ENCODE measurements at places on chromosomes 13 and 19.

- DNase-seq: no peak
These were observed 9.7 kb upstream of the ATP11A start for GRCh38 chr13:112679932-112680677.

DNA sequence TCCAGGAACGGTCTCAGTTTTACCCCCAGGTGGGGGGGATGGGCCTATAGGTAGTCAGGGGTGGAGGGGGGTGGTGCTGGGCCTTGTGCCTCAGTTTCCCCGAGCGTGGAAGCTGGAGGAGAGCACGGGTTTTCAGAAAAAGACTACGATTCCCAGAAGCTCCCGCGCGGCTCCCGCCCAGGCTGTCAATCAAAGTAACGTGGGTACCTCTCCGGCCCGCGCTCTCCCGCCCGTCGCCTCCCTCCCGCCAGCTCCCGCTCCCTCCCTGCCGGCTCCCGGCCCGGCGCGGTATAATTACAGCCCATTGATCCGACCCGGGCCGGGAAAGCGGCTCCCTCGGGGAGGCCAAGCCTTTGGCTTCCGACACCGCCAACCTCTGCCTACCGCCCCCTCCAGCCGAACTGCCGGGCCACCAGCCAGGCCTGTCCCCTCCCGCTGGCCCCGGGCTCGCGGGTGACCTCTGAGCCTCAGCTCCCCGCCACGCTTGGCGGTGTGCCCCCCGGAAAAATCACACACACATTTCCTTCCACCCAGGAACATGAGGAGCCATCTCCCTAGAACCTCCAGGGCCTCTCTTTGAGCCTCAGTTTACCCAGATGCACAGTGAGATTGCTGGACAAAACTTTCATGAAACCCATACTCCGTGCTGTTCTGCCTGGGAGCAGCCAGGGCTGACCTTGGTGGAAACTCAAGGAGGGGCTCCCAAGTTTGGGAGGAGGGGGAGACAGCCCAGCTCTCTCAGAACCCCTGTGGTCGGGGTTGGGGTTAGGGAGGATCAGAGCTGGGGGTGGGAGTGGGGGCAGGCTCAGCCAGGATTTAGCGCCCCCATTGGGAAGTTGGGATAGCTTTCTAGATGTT lies 7.3 kb upstream of the TLE2 start:
- peak; percentile 95 for DNase-seq

- no peak for DNase-seq
These were observed 29.4 kb downstream of the DIAPH3 start for GRCh38 chr13:60134376-60134775.

GRCh38 chr13:77040076-77040475 lies 13.1 kb upstream of the FBXL3 start:
- DNase-seq: no peak

- DNase-seq: no peak
These were observed 297.9 kb downstream of the NDFIP2 start for GRCh38 chr13:79778741-79779460.

GRCh38 chr13:90683711-90684131 lies 663.8 kb upstream of the MIR17HG start:
- DNase-seq: no peak

DNA sequence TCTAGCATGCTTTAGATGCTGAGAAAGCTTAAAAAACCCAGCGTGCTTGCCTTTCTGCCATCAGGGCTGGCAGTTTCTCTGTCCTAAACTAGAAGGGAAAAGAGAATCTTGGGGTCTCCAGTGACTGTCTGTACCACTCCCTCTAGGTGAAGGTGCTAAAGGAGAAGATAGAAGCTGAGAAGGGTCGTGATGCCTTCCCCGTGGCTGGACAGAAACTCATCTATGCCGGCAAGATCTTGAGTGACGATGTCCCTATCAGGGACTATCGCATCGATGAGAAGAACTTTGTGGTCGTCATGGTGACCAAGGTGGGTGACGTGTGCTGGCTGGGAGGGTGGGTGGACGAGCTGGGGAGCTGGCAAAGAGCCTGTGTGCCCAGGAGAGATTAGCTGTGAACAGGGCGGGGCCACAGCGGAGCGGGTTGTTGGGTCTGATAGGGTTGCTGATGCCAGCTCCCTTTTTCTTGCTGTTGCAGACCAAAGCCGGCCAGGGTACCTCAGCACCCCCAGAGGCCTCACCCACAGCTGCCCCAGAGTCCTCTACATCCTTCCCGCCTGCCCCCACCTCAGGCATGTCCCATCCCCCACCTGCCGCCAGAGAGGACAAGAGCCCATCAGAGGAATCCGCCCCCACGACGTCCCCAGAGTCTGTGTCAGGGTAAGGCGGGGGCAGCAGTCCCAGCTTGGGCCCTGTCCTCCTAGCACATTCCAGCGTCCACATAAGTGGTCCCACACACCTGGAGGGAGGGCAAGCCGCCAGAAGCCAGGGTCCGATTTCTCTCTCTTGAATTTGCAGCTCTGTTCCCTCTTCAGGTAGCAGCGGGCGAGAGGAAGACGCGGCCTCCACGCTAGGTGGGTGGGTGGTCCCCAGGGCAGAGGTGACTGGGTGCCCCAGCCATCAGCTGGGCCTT lies 2.3 kb downstream of the RAD23A start:
- DNase-seq: no peak

GRCh38 chr19:17767559-17767958 lies 16.3 kb downstream of the FCHO1 start:
- no peak for DNase-seq

DNA sequence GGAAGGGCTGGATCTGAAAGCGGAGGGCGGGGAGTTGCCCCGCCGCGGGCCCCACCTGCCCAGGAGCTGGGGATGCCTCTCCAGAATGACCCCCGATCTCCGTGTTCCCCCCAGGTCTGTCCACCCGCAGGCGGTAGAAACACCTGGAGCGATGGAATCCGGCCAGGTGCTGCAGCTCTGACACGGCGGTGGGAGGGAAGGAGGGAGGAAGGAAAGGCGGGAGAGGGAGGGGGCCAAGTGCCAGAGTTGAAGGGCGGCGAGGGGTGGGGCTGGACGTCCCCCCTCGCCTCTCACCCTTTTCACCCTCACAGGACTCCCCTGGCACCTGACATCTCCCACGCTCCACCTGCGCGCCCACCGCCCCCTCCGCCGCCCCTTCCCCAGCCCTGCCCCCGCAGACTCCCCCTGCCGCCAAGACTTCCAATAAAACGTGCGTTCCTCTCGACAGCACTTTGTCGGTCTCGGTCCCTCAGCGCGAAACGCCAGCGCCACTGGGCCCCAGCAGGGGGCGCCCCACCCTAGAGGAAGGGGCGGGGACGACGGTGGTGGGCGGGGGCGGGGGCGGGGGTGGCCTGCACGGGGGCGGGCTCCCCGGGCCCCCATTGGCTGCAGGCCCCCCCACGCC lies 337 bp upstream of the FXYD7 start:
- no peak for DNase-seq

DNA sequence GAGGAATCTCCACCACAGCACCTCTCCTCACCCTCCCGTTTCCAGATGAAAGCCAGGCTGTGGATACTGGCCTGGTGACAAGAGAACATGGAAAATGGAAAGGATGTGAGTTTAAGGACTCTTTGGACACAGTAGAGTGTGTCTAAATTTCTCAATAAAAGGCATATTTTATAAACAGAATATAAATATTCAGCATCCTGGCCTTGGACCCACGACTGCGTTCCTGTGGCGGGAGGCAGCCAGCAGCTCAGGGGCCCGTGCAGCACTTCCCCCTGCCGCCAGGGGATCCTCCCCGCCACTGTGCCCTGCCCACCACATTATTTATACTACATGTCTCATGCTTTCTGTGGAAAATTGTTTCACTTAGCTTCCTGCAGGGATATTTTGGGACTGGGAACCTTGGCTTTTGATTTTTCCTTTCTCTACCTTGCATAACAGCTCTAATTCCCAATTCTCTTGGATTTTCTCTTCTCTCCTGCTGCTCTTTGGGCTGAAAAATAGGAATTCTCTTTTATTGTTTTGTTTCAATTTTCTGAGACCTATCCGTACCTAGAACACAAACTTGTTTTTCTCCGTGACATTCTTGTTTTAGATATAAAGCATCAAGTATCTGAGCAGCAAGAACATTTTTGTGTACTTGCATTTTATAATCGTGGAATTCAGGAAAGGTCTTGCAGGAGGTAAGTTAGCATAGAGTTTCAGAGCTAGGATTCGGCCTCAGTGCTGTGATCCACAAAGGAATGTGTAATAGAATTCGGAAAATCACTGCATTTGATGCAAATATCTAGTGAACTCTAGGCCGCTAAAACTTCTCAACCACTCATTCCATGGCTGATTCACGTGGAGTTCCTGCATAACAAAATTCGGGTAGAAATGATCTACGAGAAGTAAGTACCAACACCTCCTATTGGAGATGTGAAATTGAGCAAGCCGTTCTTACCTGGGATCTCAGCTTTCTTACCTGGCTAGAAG lies 107.7 kb upstream of the SPATA13 start:
- no peak for DNase-seq

GRCh38 chr13:76724421-76724820 lies 161.8 kb downstream of the KCTD12 start:
- DNase-seq: no peak

GRCh38 chr19:46107371-46107770 lies 17.1 kb downstream of the IGFL3 start:
- DNase-seq: no peak
